Right lung (tissue), 10 donors: ENCODE measurements at places on chromosomes 4 and X.

DNA sequence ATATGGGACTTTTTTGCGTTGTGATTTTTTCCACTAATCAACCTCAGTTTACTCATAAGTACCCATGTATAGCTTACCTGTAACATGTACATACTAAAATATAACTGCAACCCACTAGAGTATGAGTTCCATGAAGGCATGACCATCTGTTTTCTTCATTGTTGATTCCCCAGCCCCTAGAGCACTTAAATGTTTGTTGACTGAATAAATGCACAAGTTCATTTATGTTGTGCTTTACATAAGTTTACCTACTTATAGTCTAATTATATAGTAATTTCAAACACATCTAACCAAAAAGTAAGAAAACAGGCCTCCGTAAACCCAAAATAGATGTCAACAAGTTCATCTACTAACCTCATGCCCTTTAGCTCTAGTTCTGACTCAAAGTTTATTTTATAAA lies 34.7 kb downstream of the DCHS2 start:
- no peak for DNase-seq

DNA sequence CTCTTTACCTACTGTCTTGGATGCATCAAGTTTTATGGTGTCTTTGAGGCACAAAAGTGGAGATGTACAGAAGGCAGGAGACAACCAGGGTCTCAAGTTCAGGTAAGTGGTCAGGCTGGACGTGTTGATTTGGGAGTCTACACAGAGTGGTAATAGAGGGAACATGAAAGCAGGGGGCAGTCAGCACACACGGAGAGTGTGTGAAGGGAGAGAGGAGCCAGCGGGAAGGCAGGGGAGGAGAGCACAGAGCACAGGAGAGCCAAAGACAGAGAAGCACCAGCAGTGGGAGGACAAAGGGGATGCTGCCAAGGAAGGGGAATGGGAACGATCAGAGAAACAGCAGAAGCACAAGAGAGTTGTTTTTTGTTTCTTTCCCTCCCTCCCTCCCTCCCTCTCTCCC lies 32.9 kb downstream of the TMEM150C start:
- DNase-seq, result no peak

- no peak for DNase-seq
Observed at GRCh38 chr4:182929296-182929695, 12.1 kb upstream of the DCTD start.

DNA sequence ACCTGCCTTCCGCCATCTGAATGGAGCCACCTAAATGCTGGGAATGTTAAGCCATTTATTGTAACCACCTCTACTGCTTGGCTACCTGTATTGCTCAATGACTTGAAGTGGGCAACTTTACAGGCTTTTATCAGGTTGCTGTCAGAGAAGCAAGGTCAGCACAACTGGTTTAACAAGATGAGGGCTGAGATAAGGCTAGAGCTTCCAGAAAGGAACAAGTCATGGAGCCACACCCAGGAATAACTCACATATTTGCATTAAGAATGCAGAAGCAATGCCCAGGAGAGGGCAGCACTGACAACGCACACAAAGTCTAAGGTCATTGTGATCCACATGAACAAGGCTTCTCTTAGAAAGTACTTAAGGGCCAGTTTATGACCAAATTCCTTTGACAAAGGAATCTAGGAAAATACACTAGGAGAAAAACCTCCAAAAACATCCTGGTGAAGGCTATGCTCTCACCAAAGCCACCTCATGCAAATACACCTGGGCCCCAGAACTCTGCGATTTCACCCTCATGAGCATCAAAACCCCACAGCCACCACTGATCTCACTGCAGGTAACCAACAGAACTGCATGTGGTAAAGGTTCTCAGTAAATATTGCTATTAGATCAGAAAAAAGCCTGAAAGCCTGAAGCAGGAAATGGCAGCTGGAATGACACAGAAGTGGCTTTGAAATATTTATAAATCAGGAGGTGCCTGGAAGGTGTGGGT lies 15.0 kb upstream of the STS start:
- DNase-seq, result peak; percentile 45

- no peak for DNase-seq
Observed at GRCh38 chrX:111661241-111661640, 19.7 kb upstream of the ALG13 start.
